Stimulated activated CD4-positive, alpha-beta T cell treated with anti-CD3 and anti-CD28 coated beads, Interleukin-15, amount 100 ng/mL, for 48 hours (primary cell): ENCODE measurements at places on chromosomes 13 and 19.

DNA sequence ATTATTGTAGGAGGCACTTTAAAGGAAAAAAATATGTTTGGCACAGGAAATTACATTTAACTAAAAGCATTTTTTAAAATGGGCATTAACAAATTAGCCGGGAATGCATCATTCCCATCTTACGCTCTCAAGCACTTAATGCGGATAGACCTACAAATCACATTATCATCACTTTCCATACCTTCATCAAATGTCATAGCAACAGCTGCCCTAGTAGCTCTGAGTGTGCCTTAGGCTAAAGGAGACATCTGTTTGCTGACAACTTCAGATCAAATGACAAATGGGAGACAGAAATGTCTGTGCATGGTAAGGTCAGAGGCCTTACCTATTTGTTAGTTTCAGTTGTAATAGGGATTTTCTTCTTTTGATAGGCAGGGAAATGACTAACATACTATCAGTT lies 773.2 kb upstream of the SLC10A2 start:
- no peak for DNase-seq

DNA sequence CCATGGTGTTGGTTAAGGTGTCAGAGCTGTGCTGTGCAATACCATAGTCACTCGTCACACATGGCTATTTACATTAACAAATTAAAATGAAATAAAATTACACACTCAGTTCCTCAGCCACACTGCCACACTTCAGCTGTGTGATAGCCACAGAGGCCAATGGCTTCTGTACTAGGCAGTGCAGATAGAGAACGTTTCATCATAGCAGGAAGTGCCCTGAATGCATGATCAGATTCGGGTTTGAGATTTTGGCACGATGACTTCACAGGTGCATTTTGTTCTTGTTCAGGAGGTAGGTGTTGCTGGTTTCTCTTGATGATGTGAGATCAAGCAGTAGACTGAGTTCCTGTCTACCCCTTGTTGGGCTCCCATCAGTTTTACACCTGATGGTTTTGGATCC lies 6.5 kb downstream of the ARMC6 start:
- DNase-seq = no peak

DNA sequence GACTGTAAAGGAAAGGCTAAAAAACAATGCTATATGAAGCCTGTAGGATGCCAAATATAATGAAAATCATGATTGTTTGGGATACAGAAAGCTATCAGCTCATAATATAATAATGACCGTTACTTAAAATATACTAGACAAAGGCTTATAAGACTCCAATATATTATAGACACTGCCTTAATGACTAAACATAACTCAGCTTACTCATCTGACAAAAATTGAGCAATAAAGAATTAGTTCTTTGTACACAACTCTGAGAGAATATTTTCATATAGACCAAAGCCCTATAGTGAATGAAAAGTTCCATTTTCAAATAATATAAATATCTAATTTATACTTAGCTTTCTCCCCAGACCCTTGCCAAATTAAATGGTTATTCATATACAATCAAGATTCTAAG lies 283.3 kb downstream of the DIAPH3 start:
- DNase-seq = no peak

DNA sequence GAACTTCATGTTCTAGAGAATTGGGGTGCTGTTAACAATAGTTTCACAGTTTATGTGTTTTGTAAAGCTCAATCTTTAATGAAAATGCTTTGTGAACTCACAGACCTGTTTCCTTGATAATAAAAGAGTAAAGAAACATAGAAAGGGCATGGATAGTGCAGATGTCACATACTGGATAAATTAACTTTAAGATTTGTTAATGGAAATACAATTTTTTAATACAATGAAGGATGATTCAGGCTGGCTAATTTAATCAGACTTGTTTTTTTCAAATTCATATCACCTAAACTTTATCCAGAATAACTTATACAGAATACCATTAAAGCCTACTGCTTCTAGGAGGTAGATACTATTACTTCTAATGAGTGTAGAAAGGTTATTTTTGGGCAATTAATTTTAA lies 1033.5 kb upstream of the SLC10A2 start:
- DNase-seq = no peak

DNA sequence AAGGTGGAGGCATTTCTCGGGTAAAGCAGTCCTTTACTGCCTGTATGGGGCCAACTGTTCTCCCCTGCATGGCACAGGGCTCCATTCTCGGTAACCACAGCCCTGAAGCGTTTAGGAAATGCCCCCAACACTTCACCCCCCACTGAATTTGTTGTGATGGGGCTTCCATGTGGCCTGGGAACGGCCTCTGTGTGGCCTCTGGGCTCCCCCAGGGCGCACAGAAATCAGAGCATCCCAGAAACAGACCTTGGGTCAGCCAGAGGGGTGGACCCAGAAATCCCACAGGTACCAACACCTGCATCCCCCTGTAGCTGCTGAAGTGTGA lies 153.7 kb upstream of the VSTM2B start:
- DNase-seq = no peak

- DNase-seq = no peak
Measured at GRCh38 chr13:51339952-51340732, 651 bp downstream of the SERPINE3 start.

DNA sequence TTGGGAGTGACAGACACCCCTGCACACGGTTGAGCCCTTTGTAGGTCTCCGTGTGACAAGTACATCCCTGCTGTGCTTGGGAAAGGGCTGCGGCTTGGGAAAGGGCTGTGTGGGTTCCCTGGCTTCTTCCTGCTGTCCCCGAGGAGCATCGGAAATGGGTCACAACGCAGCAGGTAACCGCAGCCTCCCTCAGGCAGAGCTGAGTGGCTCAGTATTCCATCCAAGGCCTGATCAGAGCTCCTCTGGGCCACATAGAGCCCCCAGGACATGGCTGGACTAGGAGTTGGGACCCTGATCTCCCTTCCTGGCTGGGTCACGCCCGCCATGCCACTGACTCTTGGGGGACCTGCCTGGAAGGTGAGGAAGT lies 16.3 kb downstream of the TECR start:
- no peak for DNase-seq

DNA sequence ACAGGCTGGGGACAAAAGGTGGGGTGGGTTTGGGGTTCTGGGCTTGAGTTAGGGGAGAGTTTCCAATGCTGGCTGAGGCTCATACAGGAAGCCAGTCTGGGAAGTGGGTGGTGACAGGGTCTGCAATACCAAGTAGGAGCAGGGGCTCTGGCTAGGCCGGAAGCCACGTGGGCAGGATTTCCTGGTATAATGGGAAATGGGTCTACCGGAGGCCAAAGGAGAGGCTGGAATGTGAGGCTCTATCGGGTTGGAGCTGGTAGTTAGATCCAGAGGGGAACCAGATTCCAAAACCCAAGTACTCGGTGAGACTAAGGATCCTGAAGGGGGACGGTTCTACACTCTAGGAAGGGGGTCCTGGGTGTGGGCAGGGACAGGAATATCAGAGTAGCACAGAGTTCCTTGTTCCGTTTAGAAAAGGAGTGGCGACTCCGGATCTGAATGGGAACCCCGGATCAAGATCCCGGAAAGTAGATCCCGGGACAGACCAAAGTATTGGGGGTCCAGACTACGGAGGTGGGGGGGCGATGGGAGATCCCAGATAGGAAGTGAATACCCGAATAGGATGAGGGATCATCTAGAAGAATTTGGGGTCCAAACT lies 802 bp downstream of the CDC37 start:
- DNase-seq = no peak

DNA sequence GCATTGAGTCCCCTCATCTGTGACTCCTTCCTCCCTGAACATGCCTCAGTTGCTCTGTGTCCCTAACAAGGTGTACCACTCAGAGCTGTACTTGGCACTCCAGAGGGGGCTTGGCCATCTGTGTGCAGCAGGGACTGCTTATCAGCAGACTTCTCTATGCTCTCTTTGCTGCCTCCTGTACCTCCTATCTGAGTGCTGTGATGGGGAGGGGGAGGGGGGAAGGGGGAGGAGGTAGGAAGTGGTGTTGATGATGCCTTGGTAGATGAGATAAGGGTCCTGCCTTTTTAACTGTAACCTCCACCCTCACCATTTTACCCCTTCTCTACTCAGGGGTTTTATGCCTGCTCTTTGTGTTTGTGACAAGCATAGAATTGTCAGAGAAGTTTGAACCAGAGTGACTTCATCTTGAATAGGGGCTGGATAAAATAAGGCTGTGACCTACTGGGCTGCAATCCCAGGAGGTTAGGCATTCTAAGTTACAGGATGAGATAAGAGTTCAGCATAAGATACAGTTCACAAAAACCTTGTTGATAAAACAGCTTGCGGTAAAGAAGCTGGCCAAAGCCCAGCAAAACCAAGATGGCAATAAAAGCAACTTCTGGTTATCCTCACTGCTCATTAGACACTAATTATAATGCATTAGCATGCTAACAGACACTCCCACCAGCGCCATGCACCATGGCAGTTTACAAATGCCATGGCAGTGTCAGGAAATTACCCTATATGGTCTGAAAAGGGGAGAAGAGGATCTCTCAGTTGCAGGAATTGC lies 13.2 kb downstream of the PCDH8 start:
- no peak for DNase-seq

GRCh38 chr19:11115042-11115441 lies 25.8 kb downstream of the LDLR start:
- DNase-seq = no peak

- DNase-seq = no peak
Measured at GRCh38 chr13:25166306-25166705, 5.8 kb downstream of the AMER2 start.

DNA sequence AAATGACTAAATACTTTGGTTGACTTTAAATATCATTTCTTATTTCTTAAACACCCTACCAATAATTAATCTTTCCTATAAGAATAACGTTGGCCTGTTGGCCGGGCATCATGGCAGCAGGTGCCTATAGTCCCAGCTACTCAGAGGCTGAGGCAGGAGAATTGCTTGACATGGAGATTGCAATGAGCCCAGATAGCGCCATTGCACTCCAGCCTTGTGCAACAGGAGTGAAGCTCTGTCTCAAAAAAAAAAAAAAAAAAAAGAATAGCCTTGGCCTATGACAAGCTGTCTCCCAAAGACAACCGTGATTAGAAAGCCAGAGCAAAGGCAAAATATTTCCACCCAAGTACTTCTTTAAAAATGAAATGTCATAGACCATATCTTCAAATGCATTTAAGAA lies 24.5 kb upstream of the KCTD4 start:
- no peak for DNase-seq

- no peak for DNase-seq
Measured at GRCh38 chr13:90448466-90449037, 898.9 kb upstream of the MIR17HG start.

- DNase-seq = peak; percentile 27
Measured at GRCh38 chr13:31431722-31432137, 232.0 kb downstream of the B3GLCT start.

DNA sequence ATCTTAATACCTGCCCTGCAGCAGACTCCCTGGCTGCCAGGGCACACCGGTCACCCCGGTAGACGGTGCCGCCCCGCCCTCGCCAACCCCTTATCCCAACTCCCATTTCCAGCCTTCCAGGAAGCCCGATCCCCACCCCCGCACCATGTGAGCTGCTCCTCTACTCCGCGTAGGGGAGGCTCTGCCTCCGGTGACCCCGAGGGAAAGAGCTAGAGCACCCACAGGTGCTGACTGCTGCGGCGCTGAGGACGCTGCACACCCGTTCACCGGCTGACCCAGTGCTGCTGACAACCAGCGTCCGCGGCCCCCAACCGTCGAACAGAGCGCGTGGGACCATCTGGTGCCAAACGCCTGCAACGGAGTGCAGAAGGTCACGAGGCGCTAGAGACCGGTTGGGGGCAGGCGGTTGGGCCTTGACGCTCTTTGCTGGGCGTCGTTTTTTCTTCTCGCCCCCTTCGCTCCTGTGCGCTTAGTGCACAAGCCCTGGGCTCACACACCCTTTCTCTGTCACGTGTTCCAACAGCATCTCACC lies 59.6 kb upstream of the ZNF599 start:
- no peak for DNase-seq

GRCh38 chr19:52219611-52220010 lies 29.8 kb downstream of the PPP2R1A start:
- no peak for DNase-seq

DNA sequence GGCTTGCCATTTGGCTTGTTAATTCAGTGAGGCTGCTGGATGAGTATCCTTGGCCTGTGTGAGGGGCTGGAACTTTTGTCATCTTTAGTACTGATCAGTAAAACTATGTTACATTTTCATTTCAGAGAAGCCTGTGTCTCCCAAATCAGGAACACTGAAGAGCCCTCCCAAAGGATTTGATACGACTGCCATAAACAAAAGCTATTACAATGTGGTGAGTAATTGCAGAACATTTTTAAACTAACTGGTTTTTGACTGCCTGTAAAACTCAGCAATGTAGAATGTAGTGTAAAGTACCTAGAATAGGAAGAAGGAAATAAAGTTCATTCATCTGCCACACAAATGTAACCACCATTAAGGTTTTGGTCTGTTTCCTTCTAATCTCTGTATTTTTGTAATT lies 87.4 kb upstream of the TEX29 start:
- no peak for DNase-seq

GRCh38 chr19:42226886-42227285 lies 6.8 kb downstream of the ZNF526 start:
- no peak for DNase-seq

DNA sequence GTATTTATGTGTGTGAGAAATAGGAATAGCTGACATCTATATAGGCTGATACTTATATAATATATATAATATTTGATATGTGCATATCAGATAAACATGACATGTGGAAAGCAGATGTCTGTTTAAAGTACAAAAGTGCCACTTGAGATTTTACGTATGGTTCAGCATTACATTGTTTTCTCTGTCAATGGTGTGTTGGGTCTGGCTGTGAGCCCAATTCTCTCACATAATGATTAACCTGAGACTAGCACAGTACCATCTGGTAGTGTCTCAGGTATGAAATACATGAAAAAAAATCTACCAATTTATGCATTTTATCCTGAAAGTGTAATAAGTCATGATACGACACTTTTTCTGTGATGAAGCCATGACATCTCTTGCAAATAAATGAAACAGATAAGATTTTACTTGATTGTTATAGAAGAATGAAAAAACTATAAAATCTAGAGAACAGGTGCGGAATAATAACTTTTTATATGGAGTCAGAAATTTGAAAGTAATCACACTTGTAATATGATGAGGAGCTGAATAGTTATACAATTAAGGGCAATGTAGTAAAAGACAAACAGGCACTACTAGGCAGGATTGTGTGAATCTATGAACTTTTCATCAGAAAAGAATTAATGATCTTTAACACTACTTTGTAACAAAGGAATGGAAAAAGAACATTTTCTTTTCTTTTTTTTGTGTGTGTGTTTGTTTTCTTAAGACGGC lies 1405.0 kb downstream of the OLFM4 start:
- DNase-seq = no peak

DNA sequence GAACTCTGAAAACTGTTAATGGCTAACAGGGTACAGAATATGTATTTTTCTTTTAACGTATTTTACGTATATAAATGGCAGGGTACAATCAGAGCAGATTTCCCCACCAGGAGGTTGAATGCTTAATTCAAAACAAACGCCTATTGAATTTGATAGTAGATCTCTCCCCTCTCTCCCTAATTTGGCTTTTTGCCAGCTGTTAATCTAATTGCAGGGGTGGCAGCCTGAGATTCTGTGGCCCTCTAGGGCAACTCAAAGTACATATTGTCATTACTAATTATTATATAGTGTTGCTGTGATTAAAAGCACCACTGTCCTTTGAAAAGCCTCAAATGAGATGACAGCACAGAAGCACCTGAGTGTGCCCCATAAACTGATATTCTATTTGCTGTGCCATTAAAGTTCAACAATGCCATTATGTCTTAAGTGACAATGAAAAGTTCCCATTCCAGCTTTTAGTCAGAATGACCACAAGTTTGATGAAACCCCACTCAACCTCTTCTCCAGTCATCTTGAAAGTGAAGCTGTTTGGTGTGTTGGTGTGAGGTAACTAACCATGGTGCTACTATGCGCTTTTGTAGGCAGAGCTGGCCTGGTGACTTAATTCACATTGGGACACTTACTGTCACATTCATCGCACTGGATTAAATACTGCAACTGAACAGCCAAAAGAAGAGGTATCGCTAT lies 351.4 kb downstream of the KCNRG start:
- DNase-seq = peak; percentile 33
